NCI-H345 (cell line): ENCODE measurements at places on chromosomes 7 and 10.

- no peak for DNase-seq
Measured at GRCh38 chr7:6031567-6031966, 391 bp downstream of the ANKRD61 start.

DNA sequence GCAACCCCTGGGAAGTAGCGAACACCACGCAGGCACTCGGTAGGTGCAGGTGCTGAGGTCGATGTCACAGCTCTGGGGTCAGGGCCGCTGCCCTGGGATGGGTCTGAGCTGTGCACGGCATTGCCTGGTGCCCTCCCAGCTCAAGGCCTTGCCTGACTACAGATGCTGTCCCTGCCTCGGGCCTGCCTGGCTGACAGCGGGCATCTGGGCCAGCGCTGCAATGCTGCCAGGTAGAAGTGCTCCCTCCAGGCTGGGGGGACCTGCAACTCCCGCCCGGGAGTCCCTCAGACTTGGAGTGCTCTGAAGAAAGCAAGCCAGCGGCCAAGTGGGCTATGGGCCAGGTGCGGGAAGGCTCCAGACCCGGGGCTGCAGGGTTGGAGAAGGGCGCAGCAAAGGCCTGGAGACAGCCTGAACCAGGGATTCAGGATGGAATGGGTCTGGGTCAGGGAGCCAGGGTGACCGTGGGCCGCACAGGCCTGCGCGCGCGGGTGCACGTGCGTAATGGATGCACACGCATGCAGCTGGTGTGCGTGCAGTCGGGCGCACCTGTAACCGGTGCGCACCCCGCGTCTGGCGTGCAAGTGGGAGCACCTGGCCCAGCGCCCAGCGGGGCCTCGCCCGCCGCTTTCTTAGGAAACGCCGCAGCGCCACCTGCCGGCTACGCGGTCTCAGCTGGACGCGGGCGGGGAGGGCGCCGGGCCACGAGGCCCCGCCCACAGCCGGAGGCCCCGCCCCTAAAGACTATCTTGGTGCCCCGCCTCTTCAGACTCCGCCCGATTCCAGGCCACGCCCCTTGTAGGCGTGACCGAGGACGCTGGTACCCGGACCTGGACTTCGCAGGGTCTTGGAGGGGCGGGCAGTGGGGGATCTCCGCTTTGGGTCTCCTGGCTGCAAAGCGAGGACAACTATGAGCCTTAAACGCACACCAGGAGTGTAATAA lies 46.7 kb downstream of the MICALL2 start:
- peak; percentile 91 for DNase-seq

- no peak for DNase-seq
Measured at GRCh38 chr10:10209167-10209566, 808.5 kb upstream of the CELF2 start.

- DNase-seq: no peak
Measured at GRCh38 chr7:24755541-24756407, 1.5 kb downstream of the GSDME start.

DNA sequence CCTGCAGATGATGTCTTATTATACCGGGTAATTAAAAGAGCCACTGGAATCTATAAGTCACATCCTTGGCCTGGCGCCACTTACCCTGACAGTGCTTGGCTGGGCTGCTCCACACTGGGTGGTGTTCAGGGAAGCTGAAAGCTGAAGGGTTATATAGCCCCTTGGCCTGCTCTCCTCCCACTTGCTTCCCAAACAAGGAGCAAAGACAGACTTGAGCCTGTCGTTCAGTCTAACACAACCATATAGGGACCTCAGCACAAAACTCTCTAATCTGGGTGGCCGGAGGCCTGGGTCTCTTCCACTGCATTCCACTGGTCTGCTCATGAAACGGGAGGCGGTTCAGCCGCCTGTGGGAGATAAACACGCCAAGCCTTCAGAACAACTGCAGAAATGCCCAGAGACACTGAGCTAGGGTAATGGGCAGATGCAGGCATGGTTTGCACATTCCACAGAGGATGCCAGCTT lies at the start of gene ACTA2:
ACTA2 (minus strand) TSS at position 127 of the 465 bp plus-strand sequence. CDS start 3,843 bp downstream, outside the sequence.
- no peak for DNase-seq

DNA sequence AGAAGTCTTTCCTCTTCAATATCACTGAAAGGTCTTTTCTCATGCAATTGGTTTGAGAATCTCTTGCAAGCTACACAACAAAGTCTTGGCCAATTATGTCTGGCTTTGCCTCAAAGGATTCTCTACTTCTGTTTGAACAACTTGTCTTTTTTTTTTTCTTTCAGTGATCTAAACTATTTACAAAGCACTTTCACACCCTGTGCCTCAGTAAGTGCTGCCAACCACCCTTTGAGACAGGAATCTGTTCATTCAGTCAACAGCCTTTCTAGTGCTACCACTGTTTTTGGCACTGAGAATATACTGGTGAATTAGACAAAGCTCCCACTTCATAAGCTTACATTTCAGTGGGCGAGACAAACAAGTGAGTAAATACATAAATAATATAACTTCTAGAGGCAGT lies 26.9 kb upstream of the SDK1 start:
- peak; percentile 97 for DNase-seq

DNA sequence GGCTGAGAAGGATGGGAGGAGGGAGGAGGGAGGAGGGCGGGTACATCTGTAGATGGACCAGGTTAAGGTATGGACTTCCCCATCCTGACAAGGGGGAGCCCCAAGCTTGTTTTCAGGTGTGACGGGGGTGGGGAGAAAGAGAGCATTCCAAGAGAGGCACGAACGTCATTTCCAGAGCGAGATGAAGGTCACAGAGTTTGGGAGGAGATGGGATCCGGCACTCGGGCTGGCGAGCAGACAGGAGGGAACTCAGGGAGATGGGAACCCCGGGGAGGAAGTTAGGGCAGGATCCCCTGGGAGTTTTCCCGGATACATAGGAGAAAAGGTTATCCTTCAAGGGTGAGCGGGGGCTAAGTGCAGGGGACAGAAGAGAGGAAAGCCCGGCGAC lies 118.8 kb downstream of the CUX1 start:
- no peak for DNase-seq

- DNase-seq: no peak
Measured at GRCh38 chr10:14009371-14010100, 321.2 kb downstream of the FRMD4A start.

- DNase-seq: no peak
Measured at GRCh38 chr10:128049226-128050120, 76.8 kb downstream of the MKI67 start.

DNA sequence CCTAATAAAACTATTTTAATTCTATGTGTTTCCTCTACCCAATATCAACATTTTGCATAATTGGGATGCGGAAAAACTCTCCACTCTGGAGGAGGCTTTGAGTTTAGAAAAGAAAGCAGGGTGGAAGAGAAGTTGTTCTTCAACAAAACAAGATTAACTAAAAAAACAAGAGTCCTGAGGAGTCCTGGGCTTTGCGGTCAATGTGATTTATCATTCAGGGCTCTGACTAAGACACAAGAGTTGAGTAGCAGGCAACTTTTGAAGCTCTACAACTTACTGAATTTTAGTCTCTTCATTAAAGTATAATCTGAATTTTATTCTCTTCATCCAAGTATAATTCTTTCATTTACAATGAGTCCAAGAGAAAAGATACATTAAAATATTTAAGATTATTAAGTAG lies 18.3 kb upstream of the TMEM26 start:
- DNase-seq: no peak

- no peak for DNase-seq
Measured at GRCh38 chr7:11315666-11316258, 342.1 kb downstream of the PHF14 start.

GRCh38 chr7:42456267-42456666 lies 219.3 kb upstream of the GLI3 start:
- no peak for DNase-seq

- DNase-seq: no peak
Measured at GRCh38 chr10:69439350-69439739, 11.9 kb upstream of the TSPAN15 start.

DNA sequence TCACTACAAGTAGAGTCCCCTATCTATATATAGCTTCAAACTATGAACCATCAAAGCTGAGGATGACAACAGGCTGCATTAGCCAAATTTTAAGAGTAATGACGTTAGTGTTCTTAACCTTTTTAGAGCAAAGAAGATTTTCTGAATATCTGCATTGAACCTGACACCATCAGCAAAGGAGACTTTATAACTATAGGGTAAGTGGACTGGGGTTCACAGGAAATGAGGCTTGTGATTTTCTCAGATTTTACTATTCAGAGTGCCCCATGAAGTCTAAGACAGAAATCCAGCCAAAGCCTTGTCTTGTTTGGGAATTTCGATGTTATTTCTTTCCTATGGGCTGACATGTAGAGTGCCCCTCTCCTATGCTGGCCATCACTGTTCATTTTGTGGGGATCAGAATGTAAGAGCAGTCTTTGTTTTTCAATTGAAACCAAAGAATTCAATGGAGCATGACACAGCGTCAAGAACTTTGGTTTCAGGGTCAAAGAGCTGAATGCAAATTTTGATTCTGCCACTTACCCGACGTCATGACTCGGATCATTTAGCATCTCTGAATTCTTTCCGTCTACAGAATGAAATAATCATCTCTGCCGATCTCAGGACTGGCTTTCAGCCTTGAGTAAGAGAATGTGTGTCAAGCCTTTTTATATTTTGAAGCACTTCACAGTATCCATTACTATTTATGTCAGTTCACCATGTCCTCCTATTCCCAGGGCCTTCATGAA lies 52.7 kb downstream of the DENND11 start:
- peak; percentile 33 for DNase-seq

DNA sequence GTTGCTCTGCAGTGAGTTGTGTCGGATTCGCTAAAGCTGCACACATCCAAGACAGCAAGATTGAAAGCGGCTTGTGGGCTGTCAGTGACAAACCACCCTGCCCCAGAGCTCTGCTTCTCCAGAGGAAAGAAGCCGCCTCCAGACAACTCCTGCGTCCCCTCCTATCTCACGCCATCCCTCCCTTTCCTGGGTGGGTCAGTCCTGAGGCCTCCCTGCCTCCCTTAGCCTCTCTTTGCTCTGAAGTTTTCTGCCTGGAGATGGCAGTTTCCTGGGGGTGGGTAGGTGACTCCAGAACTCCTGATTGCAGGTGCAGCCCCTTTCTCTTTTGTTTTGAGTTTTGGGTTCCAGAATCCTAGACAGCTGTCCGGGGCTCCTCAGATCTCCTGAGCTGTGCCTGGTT lies 78.7 kb downstream of the EMX2 start:
- no peak for DNase-seq

GRCh38 chr10:112775892-112776674 lies 174.0 kb upstream of the TCF7L2 start:
- peak; percentile 49 for DNase-seq

- DNase-seq: no peak
Measured at GRCh38 chr7:77903597-77903996, 105.0 kb downstream of the PHTF2 start.

DNA sequence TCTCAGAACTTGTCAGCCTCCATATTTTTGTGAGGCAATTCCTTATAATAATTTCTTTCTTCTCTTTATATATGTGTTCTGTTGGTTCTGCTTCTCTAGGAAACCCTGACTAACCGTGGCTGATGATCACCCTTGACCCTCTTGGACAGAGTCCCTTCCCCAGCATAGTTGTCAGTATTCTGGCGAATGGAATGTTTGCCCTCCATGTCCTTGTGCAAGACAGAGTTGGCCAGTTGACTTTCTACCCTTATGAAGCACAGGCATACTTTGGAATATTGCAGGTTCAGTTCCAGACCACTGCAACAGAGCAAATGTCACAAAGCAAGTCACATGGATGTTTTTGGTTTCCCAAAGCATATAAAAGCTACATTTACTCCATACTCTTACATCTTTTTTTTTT lies 297.7 kb upstream of the SHH start:
- DNase-seq: no peak

- no peak for DNase-seq
Measured at GRCh38 chr10:130741901-130742855, 569.3 kb downstream of the TCERG1L start.

DNA sequence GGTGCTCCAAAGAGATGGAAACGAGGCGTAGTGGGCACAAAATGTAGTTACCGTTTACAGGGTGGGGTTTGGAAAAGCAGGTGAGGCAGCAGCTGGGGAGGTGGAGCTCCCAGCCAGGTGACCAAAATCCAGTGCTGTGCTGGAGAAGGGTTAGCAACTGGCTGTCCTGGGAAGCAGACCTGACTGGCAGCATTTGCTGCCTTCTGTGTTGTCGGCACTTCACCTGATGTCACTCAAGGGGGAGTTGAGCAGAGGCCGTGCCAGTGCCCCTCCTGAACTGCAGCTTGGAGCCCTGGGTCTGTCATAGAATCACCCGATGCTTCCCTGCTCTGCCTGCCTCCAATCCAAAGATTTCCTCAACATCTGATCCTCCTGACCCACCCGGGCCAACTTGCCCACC lies 12.8 kb downstream of the GCK start:
- no peak for DNase-seq

- no peak for DNase-seq
Measured at GRCh38 chr7:46290374-46291049, 369.4 kb upstream of the IGFBP3 start.

- DNase-seq: no peak
Measured at GRCh38 chr7:118794419-118794818, 569.9 kb downstream of the ANKRD7 start.

GRCh38 chr7:103809229-103809994 lies 180.0 kb downstream of the RELN start:
- no peak for DNase-seq

- peak; percentile 54 for DNase-seq
Measured at GRCh38 chr7:78172267-78172757, 373.7 kb downstream of the PHTF2 start.

DNA sequence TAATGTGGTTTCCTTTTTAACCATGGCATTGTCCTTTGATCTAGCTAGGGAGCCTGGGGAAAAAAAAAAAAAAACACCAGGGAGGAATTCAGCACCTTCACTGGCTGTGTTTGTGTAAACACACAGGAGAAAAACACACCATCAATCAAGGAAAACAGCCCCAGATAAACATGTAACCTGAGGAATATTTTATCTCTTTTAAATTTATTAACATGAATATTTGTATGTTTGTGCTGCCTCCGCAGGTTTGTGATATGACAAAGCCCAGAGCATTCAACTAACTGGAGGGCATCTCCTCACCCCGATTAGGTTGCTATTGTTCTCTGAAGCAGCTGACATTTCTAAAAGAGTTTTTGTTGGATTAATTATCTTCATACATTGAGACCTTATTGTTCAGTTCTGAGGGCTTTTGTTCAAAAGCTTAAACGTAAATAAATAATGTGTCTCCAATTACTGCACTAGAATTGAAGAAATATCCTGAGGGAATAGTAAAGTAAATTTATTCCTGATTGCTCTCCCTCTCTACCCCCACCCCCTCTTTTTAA lies 89.4 kb upstream of the SEMA3E start:
- peak; percentile 40 for DNase-seq

GRCh38 chr7:17580141-17580540 lies 281.7 kb downstream of the AHR start:
- DNase-seq: no peak

- no peak for DNase-seq
Measured at GRCh38 chr10:100357059-100357858, 10.2 kb downstream of the SCD start.

DNA sequence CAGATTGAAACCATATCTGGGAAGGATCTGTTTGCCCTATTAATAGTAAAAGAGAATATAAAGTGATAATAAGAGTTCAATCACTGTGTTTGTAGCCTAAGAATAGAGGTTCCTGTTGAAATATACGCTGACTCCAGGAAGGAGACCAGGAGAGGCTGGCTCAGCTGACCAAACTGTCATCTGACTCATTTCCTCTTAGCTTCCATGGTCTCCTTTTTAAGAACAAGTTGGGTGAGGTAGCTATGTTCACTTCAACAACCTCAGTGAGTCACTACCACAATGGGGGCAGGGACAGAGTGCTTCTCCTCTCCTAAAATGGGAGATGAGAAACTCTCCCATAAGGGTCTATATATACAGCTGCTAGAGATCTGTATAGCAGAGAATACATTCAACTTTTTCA lies 543.3 kb downstream of the CALN1 start:
- no peak for DNase-seq
